ENCODE measurements at places on chromosomes 16 and 17.

- peak; percentile 28 for DNase-seq
Measured at GRCh38 chr16:1871974-1872635, at the start of gene MEIOB. TSS of gene MEIOB (minus strand) at chr16:1872164. CDS start at chr16:1868175, 3,989 bp downstream.

DNA sequence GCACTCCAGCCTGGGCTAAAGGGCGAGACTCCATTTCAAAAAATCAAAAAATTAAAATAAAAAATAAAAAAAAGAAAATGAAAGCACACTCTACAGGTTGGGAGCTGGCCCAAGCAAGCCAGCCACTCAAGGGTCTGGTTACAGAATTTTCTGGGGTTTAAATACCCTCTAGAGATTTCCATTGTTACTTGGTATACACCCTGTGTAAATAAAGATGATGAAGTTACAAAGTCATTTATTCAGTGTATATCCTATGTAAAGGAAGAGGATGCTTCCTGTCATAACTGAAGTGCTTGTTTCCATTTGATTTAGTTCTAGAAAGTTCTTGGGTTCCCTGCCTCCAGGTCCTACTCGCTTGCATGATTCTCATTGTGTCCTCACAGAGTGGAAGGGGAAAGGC lies 79.9 kb upstream of the C17orf78 start:
- no peak for DNase-seq

DNA sequence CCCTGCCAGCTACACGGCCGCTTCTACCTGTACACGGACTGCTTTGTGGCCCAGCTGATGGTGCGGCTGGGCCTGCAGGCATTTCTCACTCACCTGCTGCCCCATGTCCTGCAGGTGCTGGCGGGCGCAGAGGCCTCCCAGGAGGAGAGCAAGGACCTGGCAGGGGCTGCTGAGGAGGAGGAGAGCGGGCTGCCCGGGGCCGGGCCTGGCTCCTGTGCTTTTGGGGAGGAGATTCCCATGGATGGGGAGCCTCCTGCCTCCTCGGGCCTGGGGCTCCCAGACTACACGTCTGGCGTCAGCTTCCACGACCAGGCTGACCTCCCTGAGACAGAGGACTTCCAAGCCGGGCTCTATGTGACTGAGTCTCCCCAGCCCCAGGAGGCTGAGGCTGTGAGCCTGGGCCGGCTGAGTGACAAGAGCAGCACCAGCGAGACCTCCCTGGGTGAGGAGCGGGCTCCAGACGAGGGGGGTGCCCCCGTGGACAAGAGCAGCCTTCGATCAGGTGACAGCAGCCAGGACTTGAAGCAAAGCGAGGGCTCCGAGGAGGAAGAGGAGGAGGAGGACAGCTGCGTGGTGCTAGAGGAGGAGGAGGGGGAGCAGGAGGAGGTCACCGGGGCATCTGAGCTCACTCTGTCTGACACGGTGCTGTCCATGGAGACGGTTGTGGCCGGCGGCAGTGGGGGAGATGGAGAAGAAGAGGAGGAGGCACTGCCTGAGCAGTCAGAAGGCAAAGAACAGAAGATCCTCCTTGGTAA lies 3.5 kb downstream of the WDR81 start:
- no peak for DNase-seq

DNA sequence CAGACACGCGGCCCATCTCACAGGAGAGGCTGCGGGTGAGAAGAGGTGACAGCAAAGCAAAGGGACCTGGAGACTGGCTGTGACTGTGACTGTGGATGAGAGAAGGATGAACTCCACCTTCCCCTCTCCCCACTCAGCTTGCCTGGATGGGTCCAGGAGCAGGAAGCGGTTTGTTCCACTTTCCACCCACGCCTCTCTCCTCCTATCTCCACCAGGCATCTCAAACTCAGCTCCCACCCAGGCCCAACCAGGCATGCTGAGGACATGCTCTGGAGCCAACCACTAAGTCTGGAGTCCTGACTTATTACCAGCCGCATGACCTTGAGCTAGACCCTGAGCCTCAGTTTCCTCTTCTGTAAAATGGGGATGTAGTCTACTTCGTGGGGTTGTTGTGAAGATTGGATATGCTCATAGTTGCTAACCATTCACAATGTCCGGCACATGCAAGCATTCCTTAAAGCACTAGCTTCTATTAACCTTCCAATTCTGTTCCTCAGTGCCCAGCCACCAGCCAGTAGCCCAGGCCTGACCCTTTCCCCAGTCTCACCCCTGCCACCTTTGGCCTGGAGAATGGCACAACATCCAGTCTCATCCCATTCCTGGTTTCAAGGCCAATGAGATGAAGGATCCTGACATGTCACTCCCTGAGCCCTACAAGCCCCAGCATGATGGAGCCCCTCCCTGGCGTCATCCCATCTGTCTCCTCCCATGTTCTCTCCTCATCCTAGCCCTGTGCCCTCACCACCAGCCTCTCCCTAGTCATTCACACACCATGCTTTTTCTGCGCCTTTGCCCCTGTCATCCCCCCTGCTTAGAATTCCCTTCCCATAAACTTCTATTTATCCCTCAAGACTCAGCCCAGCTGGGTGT lies 2.3 kb downstream of the GAS2L2 start:
- DNase-seq = no peak

- no peak for DNase-seq
Measured at GRCh38 chr17:70929226-70929625, 759.9 kb downstream of the KCNJ2 start.

DNA sequence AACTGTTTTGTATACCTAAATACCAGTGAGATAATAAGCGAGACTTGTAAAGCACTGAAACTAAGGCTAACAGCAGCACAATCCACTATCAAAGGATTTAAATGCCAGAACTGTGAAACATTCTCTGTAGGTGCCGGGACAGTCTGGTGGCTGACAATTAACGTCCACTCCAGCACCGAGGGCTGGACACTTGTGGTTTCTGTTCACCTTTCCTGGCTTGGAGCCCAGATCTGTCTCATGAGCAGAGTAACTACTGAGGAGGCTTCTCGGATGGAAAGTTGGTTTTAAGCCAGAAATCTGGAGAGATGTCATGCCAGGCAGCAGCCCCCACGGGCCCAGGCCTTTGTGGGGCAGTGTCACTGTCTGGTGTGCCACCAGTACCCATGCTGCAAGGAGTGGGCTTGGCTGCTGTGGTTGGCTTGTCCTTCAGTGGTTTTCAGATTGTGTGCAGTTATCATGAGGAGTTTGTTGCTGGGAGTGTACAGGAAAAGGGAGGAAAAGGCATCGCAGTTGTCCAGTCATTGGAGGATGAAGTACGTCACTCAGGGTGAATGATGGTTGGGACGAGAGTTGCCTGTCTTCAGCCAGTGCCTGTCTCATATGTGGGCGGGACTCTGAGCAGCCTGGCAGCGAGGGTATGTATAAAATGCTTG lies 35.5 kb downstream of the UBN1 start:
- DNase-seq = no peak

DNA sequence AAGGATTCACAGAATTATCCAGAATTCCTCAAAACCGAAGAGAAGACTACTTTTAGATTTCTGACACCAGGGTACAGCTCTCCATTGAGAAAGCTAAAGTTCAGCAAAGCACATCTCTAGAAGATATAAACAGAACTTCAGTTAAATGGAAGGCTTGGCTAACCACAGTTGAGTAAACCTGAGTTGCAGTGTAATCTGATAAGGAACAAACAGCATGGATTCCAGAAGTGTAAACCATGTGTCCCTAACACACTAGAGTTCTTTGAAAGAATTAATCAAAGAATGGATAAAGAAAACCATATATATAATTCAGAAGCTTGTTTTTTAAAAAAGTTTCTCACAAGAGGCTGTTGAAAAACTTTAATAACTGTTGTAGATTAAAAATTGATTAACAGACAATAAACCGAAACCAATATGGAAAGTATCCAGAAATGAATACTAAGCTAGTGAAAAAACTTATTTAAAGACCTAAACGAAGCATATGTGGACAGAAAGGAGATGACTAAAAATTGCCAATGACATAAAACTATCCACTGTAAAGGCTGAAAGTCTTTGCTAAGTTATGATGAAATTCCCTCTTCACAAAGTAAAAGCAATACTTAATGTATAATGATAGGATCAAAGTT lies 4.3 kb downstream of the RNF43 start:
- DNase-seq = no peak

DNA sequence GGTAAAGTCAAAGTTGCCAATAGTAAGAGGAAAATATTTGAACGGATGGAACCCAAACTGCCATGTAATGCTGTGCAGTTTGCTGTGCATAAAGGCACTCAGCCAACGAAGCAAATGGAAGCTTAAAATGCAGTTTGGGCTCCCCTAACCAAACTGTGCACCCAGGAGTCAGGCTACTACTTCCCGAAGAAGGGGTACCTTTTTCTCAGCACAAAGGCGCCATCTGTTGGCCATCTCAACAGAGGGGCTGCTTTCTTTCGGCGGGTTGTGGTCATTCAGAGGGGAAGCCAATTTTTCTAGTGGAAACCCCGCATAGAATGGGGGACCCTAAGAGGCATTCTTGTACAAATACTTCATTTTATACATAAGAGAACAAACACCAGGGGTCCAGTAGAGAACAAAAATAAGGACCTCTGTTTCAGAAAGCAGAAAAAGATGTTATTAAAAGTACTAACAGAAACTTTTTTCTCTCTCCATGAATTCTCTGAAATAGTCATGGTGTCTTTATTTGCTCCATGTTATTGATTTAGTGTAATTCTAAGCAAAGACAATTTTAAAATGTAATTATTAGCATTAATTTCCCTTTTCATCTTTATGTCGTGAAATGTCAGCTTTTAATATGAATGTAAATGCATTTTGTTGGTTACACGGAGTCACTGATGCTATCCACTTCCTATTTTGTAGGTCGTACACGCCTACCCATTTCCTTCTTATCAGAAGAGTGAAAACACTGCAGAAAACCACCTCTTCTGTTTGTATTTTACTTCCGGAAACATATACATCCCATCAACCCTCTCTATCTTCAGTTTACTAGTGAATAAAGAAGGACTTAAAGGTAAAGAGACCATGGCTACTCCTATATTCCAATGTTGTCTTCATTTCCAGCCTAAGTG lies 453.3 kb downstream of the KCNJ2 start:
- DNase-seq = peak; percentile 7

DNA sequence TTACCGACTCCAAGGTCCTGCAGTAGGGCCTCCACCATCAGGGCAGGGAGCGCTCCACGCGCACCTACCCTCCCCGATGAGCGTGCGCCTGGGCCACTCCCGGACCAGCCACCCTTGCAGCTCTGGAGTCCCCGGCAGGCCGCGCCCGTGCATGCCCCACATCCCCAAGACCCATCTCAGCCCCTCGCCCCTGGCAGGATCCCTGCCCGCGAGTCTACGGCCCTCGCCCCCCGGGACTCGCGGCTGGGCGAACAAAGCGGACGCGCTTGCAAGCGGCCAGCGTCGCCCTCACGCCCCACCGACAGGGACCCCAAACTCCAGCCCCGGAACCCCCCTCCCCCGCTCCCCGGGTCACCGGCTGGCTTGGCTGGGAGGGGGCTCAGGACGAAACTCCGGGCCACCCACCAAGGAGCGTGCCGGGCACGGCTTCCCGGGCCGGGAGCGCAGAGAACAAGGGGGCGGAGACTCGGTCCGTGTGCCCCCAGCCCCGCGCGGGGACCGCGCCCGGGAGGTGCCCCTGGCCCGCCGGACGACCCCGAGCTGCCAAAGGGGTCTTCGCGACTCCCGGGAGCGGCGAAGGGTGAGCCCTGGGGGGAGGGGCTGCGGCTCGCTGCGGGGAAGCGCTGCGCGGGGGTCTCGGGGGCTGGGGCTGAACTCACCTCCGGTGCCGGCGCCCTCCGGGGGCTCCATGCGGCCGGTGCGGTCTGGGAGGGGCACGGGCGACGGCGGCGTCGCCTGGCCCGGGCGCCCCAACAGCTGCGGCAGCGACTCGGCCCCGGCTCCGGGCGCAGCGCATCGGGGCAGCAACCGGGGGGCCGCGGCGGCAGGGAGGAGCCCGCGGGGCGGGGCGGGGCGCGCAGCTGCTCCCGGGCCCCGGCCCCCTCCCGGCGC lies at the start of gene DBNDD1:
TSS of gene DBNDD1 (minus strand) at position 805 of the 891 bp plus-strand sequence. CDS start at position 690, 115 bp downstream.
- peak; percentile 69 for DNase-seq
